CD4-positive, CD25-positive, alpha-beta regulatory T cell (primary cell): ENCODE measurements at places on chromosomes 11 and 22. TPM values are rescaled to one million over a fixed set of nuclear protein-coding genes. Genes with fewer than 3 reads are reported as not detected.

GRCh38 chr11:59698506-59698905 lies 15.1 kb downstream of the OR10V1 start:
- no peak for DNase-seq
- no peak overlapping the region for H3K4me3 ChIP-seq
- H3K36me3 ChIP-seq, result no peaks in the 10 kb centered on the region

DNA sequence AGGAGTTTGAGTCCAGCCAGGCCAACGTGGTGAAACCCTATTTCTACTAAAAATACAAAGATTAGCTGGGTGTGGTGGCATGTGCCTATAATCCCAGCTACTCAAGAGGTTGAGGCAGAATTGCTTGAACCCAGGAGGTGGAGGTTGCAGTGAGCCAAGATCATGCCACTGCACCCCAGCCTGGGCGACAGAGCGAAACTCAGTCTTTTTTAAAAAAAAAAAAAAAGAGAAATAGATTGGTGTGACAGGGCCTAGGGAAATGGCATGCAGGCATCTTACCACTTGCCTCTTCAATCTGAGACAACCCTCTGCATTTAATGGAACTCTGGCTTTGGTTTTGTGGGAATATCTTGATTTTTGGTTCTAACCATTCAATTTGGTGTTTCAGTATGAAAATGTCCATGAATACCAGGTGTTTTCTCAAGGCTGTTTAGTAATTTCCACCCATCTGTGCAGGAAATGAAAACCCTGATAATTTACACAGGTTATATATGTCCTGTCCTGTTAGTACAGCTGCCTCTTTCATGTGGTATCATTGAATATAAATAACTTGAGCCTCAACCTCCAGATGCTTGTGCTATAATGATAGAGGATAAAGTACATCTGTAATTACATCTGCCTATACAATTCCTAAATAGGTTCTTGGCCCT lies 8.4 kb downstream of the XBP1 start:
- peak overlapping the region; percentile 34 for H3K4me3 ChIP-seq
- H3K27me3 ChIP-seq, result no peaks in the 10 kb centered on the region
- peak; percentile 17 for DNase-seq
- peaks cover 55% of the 10 kb centered on the region for H3K36me3 ChIP-seq

DNA sequence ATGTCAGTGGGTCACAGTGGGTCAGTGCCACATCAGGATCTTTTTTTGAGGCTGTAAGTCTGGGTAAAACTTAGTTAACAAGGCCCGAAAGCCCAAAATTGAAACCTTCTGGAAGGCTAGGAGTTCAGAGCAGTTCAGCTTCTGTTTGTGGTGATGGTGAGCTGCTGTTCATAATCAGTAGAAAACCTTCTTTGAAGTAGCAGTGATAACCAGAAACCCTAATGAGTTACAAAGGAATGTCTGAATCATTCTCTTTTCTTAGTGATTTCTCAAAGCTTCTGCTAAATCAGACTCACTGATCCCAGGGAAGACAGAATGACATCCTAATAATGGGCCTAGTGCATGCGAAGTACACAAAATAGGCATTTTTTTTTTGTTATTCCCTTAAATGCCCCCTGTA lies 124.7 kb downstream of the PARVA start:
- DNase-seq, result no peak
- H3K36me3 ChIP-seq, result no peaks in the 10 kb centered on the region
- no peaks in the 10 kb centered on the region for H3K4me1 ChIP-seq
- no peaks in the 10 kb centered on the region for H3K27me3 ChIP-seq
- no peak overlapping the region for H3K27ac ChIP-seq
- no peak overlapping the region for H3K4me3 ChIP-seq

The L3MBTL2 gene
- polyA plus RNA-seq, result 30.4 TPM

The KCNJ5 gene
- polyA plus RNA-seq, result not detected

- DNase-seq, result peak; percentile 51
- peak overlapping the region; percentile 76 for H3K4me3 ChIP-seq
- H3K27ac ChIP-seq, result peak overlapping the region; percentile 86
- peaks cover 34% of the 10 kb centered on the region for H3K36me3 ChIP-seq
Observed at GRCh38 chr11:66080055-66080817, 10.2 kb downstream of the PACS1 start.

The SERPING1 gene
- not detected for polyA plus RNA-seq

DNA sequence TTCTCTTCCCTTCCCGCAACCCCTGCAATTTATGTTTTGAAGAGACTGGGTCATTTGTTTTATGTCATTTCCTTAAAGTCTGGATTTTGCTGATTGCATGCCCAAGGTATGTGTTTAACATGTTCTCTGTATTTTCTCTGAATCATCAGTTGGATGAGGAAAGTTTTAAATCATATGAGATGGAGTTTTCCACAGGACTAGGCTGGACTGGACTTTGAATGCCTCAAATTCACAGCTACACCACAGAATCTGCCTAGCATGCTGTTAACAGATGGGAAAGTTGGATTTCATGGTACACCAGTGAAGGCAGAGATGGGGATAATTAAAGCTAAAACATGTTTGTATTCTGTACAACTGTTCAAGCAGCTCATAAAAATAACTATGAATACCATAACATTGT lies 62.6 kb downstream of the CWC15 start:
- no peak overlapping the region for H3K27ac ChIP-seq
- no peaks in the 10 kb centered on the region for H3K4me1 ChIP-seq
- no peaks in the 10 kb centered on the region for H3K27me3 ChIP-seq
- DNase-seq, result no peak

DNA sequence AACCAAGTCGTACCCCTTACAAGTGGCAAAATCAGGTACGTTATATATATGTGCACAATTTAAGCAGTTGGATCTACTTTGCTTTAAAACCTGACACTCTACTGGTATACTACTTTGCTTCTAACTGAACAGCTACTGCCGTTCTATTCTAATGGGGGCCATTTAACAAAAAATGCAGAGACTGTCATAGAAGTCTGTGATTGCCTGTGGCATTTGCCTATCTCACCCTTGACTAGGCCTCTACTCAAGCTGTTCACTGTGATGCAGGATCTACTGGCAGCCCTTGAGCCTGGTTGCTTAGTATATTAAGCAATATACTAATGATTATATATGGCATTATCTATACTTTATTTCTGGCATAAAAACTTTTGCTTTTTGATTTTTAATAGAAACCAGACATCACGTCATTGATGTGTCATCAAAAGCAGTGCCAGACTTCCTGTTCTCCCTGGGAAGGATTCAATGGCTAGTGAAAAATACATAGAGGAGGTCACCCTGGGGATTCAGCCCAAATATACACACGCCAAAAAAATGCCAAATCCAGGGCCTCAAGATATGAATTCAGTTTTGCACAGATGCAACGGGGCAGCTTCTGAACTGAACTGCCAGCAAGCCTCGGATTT lies 40.0 kb upstream of the FIBIN start:
- H3K27me3 ChIP-seq, result no peaks in the 10 kb centered on the region
- H3K27ac ChIP-seq, result no peak overlapping the region
- no peak for DNase-seq
- H3K36me3 ChIP-seq, result no peaks in the 10 kb centered on the region
- H3K4me3 ChIP-seq, result no peak overlapping the region
- no peaks in the 10 kb centered on the region for H3K4me1 ChIP-seq

The CHRM1 gene
- not detected for polyA plus RNA-seq

DNA sequence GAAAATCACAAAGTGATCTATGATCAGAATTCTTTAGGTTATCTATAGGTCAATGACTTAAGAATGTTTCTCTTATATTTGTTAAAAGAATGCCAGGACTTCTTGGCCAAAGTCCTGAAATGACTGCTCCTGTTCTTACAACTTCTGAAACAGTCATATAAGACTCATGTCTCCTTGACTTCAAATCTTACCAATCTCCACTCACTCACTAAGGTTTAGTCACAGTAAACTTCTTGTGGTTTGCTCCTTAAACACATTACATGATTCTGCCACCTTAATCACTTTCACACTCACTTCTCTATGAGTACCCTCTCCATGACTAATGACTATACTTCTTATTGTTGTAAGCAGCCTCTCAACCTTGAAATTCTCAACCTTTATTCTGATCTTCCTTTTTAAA lies 648.7 kb upstream of the CCDC179 start:
- no peaks in the 10 kb centered on the region for H3K36me3 ChIP-seq
- no peak overlapping the region for H3K27ac ChIP-seq
- no peaks in the 10 kb centered on the region for H3K4me1 ChIP-seq
- H3K4me3 ChIP-seq, result no peak overlapping the region
- no peaks in the 10 kb centered on the region for H3K27me3 ChIP-seq

DNA sequence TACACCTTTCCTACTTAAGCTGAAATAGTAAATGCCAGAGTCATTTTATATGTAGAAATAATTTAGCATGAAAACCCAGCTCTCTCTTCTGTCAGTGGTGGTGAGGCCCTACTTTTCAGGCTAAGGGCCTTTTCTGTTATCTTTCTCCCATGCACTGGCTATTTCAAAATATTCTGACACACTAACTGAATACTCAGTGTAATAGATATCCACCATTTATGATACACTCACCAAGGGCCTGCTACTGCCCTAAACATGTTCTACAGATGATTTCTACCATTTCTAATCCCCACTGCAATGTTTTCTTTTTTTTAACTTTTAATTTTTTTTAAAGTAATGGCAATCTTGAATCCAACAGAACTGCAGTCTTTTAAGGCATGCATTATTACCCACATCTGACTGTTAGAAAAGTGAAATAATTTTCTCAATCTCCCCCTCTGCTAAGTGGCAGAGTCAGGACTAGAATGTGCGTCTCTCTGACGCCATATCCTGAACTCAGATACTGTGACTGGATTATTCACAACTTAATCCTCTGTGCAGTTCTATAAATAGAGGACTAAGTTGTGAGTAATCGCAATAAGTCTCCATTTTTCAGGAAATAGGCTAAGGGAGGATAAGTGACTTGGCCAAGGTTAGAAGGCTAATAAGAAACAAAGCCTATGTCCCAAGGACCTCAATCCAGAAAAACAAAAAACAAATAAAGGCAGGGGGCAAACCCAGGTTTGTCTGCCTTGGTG lies 44.0 kb downstream of the GRAMD1B start:
- no peak overlapping the region for H3K27ac ChIP-seq
- no peak overlapping the region for H3K4me3 ChIP-seq
- no peak for DNase-seq
- H3K36me3 ChIP-seq, result no peaks in the 10 kb centered on the region
- H3K4me1 ChIP-seq, result no peaks in the 10 kb centered on the region

The DDIAS gene
- 0.86 TPM for polyA plus RNA-seq

The CARD18 gene
- not detected for polyA plus RNA-seq

The RTN4R gene
- polyA plus RNA-seq, result 1.2 TPM

- peaks cover 48% of the 10 kb centered on the region for H3K4me1 ChIP-seq
- no peak overlapping the region for H3K27ac ChIP-seq
- H3K4me3 ChIP-seq, result no peak overlapping the region
- DNase-seq, result no peak
- no peaks in the 10 kb centered on the region for H3K27me3 ChIP-seq
- H3K36me3 ChIP-seq, result peaks cover 57% of the 10 kb centered on the region
Observed at GRCh38 chr11:118211006-118211405, 13.8 kb downstream of the JAML start.

The PLAAT4 gene
- 456 TPM for polyA plus RNA-seq

GRCh38 chr11:44621140-44621681 lies 55.7 kb downstream of the CD82 start:
- H3K27me3 ChIP-seq, result no peaks in the 10 kb centered on the region
- H3K27ac ChIP-seq, result no peak overlapping the region
- peaks cover 7% of the 10 kb centered on the region for H3K4me1 ChIP-seq

- no peak for DNase-seq
- no peaks in the 10 kb centered on the region for H3K4me1 ChIP-seq
- H3K27me3 ChIP-seq, result no peaks in the 10 kb centered on the region
- no peak overlapping the region for H3K27ac ChIP-seq
- no peak overlapping the region for H3K4me3 ChIP-seq
- H3K36me3 ChIP-seq, result no peaks in the 10 kb centered on the region
Observed at GRCh38 chr11:1639102-1639620, 9.6 kb downstream of the KRTAP5-5 start.

The PANX3 gene
- polyA plus RNA-seq, result not detected

The SUN2 gene
- polyA plus RNA-seq, result 331 TPM

- no peak for DNase-seq
- H3K4me1 ChIP-seq, result no peaks in the 10 kb centered on the region
- H3K36me3 ChIP-seq, result no peaks in the 10 kb centered on the region
- no peak overlapping the region for H3K27ac ChIP-seq
- H3K27me3 ChIP-seq, result no peaks in the 10 kb centered on the region
Observed at GRCh38 chr11:40294349-40294735, 1165.1 kb downstream of the LRRC4C start.
